ENCODE measurements at places on chromosomes 4 and X. TPM values are rescaled to one million over a fixed set of nuclear protein-coding genes. Genes with fewer than 3 reads are reported as not detected.

GALNT7 gene
- total RNA-seq = 22.0 TPM

SSX4B gene
- total RNA-seq = not detected

- DNase-seq = no peak
Observed at GRCh38 chr4:165152527-165152926, 39.9 kb upstream of the TMEM192 start.

DNA sequence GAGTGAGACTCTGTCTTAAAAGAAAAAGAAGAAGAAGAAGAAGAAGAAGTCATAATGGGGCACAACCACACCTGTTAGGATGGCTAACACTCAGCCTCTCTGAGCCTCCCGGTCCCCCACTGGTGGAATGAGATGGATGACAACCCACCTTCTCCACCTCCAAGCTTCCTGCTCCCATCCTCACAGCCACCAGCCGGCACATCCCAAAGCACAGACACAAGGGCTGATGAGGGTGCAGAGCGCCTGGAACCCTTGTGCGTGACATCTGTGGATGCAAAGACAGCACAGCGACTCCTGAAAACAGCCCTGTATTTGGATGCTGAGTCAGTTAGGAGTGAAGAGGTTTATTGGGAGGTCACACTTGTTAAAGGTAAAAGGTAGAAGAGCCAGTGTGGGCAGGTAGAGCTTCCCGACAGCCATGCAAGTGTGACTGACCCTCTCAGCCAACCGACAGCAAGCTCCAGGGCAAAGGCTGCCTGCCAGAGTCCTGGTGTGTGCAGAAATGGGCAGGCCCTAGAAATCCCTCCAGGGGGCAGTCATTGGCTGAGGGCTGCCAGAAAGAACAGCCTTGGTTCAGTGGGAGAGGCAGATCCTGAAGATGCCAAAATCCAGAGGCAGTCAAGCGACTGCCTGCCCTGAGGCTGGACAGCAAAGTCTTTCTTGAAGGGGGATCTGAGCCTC lies 26.6 kb upstream of the MAN2B2 start:
- DNase-seq = no peak

- DNase-seq = no peak
Observed at GRCh38 chr4:88771883-88772450, 74.3 kb upstream of the NAP1L5 start.

DNA sequence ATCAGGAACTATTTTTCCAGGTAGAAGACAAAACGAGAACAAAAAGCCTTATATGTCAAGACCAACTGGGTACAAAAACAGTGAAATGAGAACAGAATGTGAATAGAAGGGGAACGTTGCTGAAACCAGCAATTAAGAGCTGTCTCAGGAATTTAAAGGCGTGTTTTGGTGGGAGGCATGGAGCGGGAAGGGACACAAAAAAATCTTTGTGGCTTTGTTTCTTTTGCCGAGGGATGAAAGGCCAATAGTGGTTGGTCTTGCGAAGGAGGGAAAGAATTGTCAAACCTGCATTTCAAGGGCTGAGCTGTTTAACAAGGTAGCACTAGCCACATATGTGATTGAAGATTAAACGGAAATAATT lies 103.8 kb downstream of the USP46 start:
- no peak for DNase-seq

All from lower lobe of right lung (tissue), 2 donors.